ENCODE measurements at places on chromosomes 1 and 21. TPM values are rescaled to one million over a fixed set of nuclear protein-coding genes. Genes with fewer than 3 reads are reported as not detected.

GRCh38 chr21:15408089-15408488 lies 321.7 kb upstream of the USP25 start:
- no peak for DNase-seq

DNA sequence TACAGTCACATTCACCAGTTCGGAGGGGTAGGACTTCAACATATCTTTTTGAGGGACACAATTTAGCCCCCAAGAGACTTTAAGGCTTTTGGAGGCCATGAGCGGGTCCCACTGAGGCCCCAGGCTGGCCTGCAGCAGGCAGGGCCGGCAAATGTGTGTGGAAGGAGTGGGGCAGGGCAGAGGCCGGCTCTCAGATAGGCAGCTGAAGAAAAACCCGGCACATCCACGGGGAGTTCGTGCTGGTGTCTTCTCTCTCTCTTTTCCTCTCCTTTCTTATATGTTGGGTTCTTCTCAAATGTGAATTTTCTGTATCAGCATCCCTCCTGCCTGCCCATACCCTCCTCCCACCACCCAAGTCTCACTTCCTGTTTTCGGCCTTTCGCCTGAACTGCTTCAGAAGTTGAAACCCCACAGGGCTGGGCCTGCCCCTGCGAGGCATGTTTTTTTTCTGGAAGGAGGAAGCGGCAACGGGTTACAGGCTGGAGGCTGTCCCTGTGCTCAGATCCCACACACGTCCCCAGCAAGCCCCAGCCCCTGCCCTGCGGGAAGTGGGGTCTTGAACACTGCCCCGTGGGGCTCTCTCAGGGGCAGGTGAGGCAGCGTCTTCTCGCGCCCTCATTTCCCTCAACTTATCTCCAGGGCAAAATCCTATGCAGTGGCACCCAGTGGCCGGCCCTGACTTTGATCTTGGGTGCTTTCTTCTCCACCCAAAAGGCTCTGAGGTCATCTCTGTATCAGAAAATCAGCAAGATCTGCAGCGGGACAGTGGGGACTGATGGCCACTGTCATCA lies 9.7 kb upstream of the UMODL1 start:
- DNase-seq: peak; percentile 59

- DNase-seq: no peak
Observed at GRCh38 chr1:220699044-220699443, 8.9 kb downstream of the C1orf115 start.

- DNase-seq: no peak
Observed at GRCh38 chr1:59100708-59101374, 196.1 kb upstream of the FGGY start.

DNA sequence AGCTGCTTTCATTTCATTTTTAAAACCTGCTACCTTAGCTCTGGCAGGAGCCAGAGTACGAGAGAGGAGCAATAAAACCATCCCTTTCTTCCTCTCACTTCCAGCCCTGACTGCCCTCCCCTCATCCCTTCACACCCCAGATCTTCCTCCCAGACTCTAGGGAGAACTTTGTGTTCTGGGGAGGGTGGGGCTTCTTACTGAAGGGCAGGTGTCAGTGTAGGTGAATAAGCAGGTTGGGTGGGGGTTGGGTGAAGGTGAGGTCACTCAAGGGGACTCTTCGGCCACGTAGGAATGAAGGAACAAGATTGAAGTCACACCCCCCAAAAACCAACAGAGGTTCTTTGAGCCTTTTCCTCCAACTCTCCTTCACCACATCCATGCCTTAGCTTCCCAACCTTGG lies 88.9 kb downstream of the CD58 start:
- no peak for DNase-seq

- DNase-seq: peak; percentile 25
Observed at GRCh38 chr1:13725714-13726175, 25.8 kb downstream of the PRDM2 start.

DNA sequence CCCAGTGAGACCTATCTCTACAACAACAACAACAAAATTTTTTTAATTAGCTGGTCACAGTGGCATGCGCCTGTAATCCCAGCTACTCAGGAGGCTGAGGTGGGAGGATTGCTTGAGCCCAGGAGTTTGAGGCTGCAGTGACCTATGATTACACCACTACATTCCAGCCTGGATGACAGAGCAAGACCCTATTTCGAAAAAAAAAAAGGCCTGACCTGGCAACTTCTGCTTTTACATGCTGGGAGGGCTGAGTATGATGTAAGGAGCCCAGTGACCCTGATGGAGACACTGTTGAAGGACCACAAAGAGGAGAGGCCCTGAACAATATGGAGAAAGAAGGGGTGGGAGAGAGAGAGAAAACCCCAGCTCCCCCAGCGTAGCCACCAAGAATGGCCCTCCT lies 9.2 kb upstream of the VPS26C start:
- no peak for DNase-seq

GRCh38 chr1:26340047-26340481 lies 13.9 kb downstream of the CRYBG2 start:
- DNase-seq: no peak

DNA sequence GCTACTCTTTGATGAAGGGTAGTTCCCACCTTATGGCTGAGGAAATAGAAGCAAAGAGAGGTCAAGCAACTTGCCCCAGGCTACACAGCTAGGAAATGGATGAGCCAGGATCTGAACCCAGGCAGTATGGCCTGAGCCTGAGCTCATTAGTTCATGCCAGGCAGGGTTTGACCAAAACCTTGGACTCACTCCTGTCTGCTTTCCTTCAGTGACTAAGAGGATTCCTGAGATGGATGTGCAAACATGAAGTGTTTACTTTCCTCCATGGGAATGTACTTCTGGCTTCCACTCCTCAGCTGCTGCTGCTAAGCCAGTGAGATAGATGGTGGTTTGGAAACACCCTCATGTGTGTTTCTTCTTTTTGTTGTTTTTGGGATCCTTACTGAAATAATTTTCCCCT lies 35.1 kb upstream of the ERRFI1 start:
- no peak for DNase-seq

DNA sequence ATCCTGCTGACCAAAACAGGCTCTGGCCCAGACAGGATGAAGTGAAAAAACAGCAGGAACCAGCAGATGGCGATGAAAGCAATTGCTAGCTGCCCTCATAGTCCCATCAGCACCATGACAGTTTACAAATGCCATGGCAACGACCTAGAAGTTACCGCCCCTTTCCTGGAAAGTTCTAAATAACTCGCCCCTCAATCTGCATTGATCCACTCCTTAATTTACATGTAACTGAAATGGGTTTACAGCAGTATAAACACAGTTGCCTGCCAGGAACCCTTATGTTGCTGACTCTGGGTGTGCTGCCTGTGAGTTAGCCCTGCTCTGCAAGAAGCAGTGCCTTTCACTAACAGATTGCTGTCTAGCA lies 65.5 kb upstream of the CR1L start:
- DNase-seq: peak; percentile 7

DNA sequence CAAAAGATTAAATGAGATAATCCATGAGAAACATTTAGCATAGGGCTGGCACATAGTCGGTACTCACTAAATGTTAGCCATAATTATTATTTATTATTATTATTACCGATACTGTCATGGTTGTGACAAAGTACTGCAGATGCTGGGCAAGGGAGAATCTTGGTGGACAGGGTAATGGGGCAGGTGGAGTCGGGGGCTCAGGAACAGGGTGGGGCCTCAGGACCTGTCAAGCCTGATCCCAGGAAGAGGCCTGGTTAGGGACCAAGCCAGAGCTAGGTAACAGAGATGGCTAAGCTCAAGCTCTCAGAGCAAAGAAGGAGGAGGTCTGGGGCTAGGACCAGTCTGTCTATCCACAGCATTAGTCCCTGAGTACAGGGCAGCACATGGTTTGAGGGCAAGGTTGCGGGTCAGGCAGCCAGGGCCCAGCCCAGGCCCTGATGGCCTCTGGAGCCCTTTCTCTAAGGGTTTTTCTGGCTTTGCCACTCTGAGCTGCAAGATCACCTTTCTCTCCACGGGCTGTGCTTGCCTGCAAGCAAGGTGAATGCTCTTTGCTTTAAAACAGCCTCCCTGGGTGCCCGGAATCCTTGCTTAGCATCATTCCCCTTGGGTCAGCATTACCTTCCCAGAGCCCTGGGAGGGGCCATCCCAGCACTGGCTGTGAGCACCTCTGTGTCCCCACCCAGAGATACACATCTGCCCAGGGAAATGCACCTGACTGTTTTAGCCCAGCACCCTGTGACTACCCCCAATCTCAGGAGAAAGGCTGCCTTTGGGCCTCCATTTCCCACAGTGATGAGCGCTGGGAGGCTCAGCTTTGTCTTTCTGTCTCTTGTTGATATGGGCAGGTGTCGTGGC lies 572.0 kb downstream of the PTPRU start:
- no peak for DNase-seq

- no peak for DNase-seq
Observed at GRCh38 chr21:44726826-44727225, 15.5 kb upstream of the TSPEAR start.

- DNase-seq: no peak
Observed at GRCh38 chr1:79530055-79530454, 523.5 kb upstream of the ADGRL4 start.

DNA sequence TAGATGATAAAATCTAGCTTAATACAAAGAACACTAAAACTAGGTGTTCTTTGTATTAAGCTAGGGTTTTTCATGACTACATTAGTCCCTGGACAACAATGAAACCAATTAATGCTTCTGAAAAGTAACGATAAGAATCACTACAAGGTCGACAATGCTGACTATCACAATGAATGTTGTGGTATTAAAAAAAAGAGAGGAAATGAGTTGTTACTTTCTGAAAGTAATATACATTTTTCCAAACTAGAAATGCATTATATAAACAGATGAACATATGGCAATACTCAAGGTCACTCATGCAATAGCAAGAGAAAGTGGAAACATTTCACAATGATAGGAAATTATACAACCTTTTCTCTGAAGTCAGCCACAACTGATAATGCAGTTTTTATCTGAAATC lies 19.0 kb downstream of the DPH5 start:
- DNase-seq: no peak

Gene CFHR3
- not detected for total RNA-seq

Gene RXRG
- not detected for total RNA-seq

Gene NFIA
- total RNA-seq: 6.1 TPM

Gene ADORA3
- total RNA-seq: 0.39 TPM

Gene C1orf146
- not detected for total RNA-seq

Gene EPHA8
- total RNA-seq: not detected
